Keratinocyte (primary cell): ENCODE measurements at places on chromosomes 2 and 18.

DNA sequence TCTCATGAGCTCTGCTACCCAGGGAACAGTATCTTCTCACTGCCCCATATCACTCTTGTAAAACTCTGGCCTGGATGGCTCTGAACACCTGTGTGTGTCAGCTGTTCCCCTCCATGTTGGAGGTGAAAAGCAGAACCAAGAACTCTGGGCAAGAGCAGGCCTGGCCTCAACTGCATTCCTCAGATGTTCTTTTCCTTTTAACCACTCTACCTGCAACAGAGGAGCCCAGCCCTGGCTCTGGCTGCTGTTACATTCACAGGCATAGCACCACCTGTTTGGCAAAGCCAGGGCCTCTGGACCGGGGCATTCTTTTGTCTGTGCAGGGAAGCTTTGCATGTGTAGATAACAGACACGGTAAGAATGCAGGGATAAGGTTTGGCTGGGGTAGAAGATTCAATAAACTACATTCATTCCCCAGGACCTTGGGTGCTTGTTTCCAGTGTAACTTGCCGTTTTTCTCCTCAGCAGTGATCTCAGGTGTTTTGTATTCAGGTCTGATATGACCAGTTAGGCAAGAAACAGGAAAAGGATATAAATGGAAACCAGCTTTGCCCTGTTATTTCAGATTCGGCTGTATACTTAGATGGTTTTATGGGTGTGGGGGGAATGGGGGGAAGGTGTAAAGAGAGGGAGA lies 95.1 kb downstream of the SPTBN1 start:
- no peak for DNase-seq

GRCh38 chr2:100940240-100940639 lies 61.8 kb upstream of the RPL31 start:
- DNase-seq: no peak

GRCh38 chr2:211162911-211163310 lies 606.5 kb downstream of the CPS1 start:
- DNase-seq: no peak

DNA sequence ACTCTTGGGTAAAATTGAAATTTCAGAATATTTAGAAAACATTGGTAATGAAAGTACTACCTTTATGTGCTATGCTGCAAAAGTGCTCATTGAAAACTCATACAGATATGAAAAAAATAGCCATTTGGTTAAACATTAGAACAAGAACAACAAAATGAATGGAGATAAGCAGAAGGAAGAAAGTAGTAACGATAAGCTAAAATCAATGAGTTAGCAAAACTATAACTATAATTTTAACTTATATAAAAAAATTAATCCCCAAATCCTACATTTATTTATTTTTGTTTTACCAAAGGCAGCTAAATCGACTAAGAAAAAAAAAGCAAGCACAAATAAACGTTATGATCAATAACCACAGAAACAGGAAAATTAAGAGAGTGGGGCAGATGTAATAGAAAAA lies 99.2 kb downstream of the CERS6 start:
- DNase-seq: no peak

GRCh38 chr18:23498877-23499276 lies 4.4 kb upstream of the RMC1 start:
- no peak for DNase-seq
